ENCODE measurements at places on chromosomes 16 and 17. TPM values are rescaled to one million over a fixed set of nuclear protein-coding genes. Genes with fewer than 3 reads are reported as not detected.

TMC5 gene
- not detected for total RNA-seq

AHSP gene
- total RNA-seq: not detected

CLN3 gene
- 10.4 TPM for total RNA-seq

CCL23 gene
- not detected for total RNA-seq

NME3 gene
- 57.7 TPM for total RNA-seq

DNA sequence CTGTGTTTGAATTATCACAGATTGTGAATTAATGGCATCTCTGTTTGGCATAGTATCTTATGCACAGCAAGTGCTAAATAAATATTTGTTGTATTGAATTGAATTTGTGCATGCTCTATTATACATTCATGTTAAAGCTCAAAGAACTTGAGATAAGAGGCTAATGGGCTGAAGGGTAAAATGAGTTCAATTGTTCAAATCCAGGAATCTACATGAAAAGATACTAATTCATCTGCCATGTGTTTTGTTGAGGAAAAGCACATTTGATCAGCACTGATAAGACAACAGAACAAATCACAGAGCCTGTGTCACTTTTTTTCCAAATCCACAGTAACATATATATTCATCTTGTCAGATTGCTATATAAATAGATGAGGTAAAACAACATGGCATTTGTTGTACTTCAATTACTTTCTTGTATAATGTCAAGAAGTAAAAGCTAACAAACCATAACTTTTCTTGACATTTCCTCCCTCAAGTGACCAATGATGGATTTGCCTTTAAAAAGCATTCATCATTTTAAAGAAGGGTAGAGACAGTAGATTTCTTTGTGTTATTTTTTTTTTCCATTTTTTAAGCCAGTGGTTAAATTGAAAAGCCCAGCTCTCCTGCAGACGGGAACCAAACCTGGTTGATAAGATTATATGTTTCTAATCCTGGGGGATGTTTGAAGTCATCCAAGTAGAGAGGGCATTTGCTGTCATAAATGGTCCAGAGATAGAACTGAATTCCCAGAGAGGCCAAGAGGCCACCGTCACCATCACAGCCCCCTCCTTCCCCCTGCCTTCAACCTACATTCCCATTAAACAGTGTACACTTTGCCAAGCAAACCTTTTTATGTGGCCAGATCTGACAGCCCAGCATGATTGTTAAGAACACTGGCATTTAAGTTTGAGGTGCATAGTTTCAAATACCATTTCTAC lies 123.0 kb downstream of the CHD9NB start:
- H3K4me1 ChIP-seq: no peaks in the 10 kb centered on the region
- H3K4me3 ChIP-seq: no peak overlapping the region

DNA sequence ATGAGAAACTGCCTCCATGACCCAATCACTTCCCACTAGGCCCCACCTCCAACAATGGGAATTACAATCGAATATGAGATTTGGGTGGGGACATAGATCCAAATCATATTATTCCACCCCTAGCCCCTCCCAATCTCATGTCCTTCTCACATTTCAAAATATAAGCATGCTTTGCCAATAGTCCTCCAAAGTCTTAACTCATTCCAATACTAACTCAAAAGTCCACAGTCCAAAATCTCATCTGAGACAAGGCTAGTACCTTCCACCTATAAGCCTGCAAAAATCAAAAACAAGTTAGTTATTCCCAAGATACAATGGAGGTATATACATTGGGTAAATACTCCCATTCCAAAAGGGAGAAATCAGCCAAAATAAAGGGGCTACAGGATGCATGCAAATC lies 12.9 kb downstream of the CLEC10A start:
- H3K27ac ChIP-seq: no peak overlapping the region
- H3K4me1 ChIP-seq: no peaks in the 10 kb centered on the region

GRCh38 chr17:77330602-77331081 lies 189.9 kb downstream of the SEC14L1 start:
- no peak for DNase-seq
- H3K4me3 ChIP-seq: no peak overlapping the region
- H3K27ac ChIP-seq: no peak overlapping the region
- H3K36me3 ChIP-seq: peaks cover 5% of the 10 kb centered on the region
- no peaks in the 10 kb centered on the region for H3K27me3 ChIP-seq

DNA sequence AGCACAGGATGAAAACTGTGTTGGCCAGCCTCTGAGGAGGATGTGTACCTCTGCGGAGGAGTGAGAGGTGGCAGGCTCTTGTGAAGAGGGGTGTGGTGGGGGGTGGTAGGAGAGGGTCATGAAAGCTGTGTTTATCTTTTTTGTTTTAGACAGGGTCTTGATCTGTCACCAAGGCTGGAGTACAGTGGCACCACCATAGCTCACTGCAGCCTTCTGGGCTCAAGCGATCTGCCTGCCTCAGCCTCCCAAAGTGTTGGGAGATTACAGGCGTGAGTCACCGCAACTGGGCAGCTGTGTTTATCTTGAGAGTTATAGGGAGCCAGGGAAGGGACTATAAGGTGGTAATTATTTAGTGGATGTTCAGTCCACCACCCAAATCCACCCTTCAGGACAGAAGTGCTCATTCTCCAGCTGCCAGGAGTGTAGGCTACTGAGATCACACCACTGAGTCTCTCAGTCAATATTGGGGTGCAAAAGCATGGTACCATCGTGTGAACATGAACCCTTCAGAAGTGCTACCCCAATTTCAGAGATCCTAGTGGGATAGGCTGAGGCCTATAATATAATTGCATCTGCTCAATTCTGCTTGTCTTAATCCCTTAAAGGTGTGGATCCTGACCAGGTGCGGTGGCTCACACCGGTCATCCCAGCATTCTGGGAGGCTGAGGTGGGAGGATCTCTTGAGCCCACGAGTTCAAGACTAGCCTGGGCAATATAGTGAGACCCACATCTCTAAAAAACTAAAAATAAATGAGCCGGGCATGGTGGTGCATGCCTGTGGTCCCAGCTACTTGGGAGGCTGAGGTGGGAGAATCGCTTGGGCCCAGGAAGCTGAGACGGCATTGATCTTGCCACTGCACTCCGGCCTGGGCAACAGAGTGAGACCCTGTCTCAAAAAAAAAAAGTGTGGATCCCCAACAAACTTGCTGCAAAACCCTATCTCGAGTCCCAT lies 788 bp upstream of the EXOC3L1 start:
- H3K27me3 ChIP-seq: no peaks in the 10 kb centered on the region
- DNase-seq: no peak
- H3K27ac ChIP-seq: no peak overlapping the region
- H3K4me3 ChIP-seq: no peak overlapping the region

- DNase-seq: no peak
- no peaks in the 10 kb centered on the region for H3K4me1 ChIP-seq
- H3K27me3 ChIP-seq: peaks cover 25% of the 10 kb centered on the region
- H3K27ac ChIP-seq: no peak overlapping the region
- no peaks in the 10 kb centered on the region for H3K36me3 ChIP-seq
- no peak overlapping the region for H3K4me3 ChIP-seq
These were observed 8.6 kb upstream of the MYLK3 start for GRCh38 chr16:46756772-46757171.

GRCh38 chr17:44038604-44039011 lies 23.8 kb upstream of the TMEM101 start:
- H3K36me3 ChIP-seq: peaks cover 34% of the 10 kb centered on the region
- DNase-seq: no peak
- H3K4me1 ChIP-seq: peaks cover 26% of the 10 kb centered on the region
- no peak overlapping the region for H3K4me3 ChIP-seq

DNA sequence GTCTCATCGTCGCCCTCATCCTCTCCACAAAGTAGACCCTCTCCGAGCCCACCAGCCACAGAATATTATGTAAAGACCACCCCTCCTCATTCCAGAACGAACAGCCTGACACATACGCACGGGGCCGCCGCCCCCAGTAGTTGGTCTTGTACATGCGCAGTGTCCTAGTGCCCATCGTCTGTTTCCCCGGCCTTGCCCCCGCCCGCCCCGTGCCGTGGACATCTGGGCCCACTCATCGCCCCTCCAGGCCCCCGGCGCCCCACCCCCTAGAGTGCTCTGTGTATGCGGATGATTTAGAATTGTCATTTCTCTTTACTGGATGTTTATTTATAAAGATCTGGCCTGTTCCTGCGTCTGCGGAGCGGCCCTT lies 475 bp upstream of the AMDHD2 start:
- peaks cover 10% of the 10 kb centered on the region for H3K36me3 ChIP-seq
- H3K27me3 ChIP-seq: no peaks in the 10 kb centered on the region
- H3K4me3 ChIP-seq: peak overlapping the region; percentile 40
- peaks cover 35% of the 10 kb centered on the region for H3K4me1 ChIP-seq
- no peak for DNase-seq

DNA sequence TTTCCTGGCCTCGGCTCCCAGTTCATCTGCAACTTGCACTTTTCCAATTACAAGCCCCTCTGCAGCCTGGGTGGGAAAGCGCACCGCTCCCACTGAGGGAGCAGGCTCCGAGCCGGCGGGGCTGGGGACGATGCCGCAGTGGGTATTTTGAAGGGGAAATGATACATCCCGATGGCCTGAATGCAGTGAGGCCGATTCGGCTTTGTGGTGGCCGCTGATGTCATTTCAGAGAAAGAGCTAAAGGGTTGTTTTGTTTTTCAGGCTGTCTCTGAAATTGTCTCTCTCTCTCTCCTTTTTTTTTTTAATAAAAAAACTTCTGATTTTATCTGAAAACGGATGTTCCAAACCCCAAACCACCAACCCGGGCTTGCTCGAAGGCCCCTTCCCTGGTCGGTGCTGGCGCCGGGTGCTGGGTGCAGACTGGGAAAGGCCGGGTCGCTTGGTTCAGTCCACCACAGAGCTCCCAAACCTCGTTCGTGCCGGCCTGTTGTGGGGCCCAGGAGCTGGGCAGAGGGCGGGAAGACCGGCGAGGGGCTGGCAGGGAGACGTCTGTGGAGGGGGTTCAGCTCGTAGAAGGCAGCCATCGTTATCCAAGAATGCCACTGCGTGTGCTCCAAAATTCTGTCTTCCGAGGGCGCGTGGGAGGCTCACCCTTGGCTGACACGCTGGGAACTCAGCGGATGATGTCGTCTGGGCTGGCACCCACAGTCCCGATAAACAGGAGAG lies 102.8 kb downstream of the FOXL1 start:
- H3K36me3 ChIP-seq: no peaks in the 10 kb centered on the region
- H3K4me3 ChIP-seq: no peak overlapping the region

Data from GM23248 (cell line).